Right ventricle myocardium superior (tissue), 1 donor: ENCODE measurements at places on chromosomes 3 and 15. TPM values are rescaled to one million over a fixed set of nuclear protein-coding genes. Genes with fewer than 3 reads are reported as not detected.

DNA sequence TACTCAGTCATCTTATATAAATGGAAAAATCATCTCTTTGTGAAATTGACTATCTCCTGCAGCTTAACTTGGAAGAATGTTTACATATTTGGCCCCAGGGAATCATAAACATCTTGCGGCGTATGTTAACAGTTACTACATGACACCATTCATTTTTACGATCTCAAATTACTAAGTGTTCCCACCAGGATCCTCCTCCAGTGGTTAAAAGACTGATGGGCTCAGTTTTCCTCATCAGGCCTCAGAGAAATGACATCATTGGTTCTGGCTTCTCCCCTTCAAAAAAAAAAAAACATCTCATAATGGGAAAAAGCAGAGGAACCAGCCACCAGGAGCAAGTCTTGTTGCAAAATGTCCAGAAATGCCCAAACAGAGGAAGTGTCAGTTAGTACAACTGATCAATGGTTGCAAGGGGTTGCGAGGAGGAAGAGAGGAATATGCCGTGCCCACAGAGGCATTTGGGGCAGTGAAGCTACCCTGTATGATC lies 70.5 kb upstream of the LIPC start:
- DNase-seq: no peak

GRCh38 chr3:149667576-149667975 lies 9.8 kb upstream of the WWTR1 start:
- no peak for DNase-seq

- no peak for DNase-seq
These were observed 167.9 kb downstream of the BBX start for GRCh38 chr3:107690522-107691138.

- no peak for DNase-seq
These were observed 61.7 kb downstream of the KLF15 start for GRCh38 chr3:126295407-126295939.

DNA sequence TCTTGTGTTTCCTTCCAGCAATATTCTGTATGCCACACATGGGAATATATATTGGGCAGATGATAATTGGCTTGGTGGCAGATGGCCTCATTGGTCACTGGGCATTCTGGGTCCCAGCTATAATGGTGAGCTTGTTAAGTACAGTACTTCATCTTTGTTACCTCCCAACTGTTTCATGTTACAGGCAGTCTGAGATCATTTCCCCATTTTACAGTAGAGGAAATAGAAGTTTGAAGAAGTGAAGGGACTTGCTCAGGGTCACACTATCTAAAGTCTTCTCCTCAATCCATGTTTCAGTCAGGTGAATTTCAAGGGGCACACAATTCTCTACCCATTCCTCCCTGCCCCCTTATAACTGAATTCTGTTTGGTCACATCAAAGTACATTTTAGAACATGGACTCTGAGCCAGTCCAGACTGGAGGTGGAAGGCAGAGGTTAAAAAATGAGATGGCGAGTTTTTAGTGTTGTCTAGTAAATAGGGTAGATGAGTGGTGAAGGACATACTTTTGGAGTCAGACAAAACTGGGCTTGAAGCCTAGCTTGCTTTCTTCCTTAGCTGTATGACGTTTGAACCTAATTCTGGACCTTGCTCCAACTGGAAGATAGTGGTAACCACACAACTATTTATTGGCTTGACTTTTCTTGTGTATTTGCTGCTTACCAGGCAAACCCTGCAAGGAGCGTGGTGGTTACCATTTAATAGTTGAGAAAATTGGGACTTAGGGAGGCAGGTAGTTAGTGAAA lies 2.5 kb downstream of the EEFSEC start:
- DNase-seq: no peak

DNA sequence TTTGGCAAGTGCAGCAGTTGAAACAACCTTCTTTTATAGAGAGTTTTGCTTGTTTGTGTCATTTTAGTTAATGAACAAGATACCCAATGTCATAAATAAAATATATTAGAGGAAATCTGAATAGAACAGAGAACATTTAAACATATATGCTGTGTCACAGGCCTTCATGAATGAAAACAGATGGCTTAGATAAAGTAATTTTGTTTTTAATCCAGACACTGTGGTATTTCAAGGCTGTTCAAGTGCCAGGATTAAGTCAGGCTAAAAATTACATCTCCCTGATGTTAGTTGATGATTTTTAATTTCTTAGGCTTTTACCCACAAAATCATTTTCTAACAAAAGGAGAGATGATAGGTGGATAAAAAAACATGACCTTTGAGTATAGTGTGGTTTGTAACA lies 4.9 kb upstream of the ACKR4 start:
- DNase-seq: no peak

DNA sequence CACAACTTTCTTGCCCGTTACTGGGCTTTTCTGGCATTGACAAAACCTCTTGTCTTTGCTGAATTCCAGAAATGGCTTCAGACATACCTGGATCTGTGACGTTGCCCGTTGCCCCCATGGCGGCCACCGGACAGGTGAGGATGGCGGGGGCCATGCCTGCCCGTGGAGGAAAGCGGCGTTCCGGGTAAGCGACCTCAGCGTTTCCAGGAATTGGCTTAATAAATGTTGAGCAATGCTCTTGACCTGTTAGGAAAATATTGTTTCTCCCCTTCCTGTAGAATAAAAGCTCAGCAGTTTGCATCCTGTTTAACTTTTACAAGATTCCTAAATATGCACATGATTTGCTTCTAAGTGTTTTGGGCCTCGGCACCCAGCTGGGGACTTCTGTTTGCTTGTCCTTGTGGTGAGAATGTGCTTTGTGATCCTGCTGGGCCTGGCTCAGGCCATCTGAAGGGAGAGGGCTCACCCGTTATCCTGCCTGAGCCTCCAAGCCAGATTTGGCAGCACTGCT lies 46.7 kb downstream of the ARNT2 start:
- no peak for DNase-seq

DNA sequence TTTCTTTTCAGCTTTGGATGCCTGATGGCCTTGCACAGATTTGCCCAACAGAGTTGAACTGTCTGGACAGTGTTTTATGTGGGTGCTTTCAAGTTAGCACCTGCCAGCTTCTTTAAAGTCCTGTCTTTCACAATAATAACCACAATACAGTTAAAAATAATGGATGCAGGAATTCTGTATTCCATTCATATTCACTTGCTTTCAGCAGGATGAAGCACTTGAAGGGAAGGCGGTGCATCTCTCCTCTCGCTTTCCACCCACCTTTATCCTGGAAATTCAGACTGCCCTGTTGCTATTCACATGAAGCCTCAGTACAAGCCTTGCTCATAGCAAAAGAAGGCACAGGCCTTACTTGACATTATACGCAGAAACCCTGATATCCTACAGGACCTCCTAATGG lies 26.5 kb upstream of the GYG1 start:
- no peak for DNase-seq

DNA sequence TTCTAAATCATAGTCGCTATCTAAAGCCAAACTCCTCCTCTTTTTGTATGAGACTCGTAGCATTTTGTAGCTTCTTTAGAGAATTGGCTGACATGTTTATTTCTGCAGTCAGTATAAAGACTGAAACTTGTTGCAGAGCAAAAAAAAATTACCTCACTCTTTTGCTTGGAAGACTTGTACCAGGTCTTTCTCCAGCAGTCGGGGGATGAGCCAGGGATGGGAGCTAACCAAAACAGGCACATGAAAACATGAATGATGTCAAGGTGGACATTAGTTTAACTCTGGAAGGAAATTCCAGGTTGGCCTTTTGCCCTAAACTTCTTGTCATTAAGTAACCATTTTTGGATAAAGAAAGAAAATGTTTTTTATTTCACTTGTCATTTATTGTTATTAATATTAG lies 47.0 kb upstream of the SCAANT1 start:
- DNase-seq: no peak

GRCh38 chr15:80503319-80503952 lies 99.3 kb downstream of the ARNT2 start:
- DNase-seq: no peak

RHOV gene
- not detected for total RNA-seq

PARP3 gene
- total RNA-seq: 18.1 TPM
